ENCODE measurements at places on chromosomes 12 and 14. TPM values are rescaled to one million over a fixed set of nuclear protein-coding genes. Genes with fewer than 3 reads are reported as not detected.
A peak's percentile ranks its signal among the peaks of the same experiment; 100 is the strongest.

- DNase-seq: no peak
Observed at GRCh38 chr14:99004112-99004511, 267.9 kb downstream of the BCL11B start.

GRCh38 chr12:30384976-30385375 lies 310.7 kb downstream of the IPO8 start:
- DNase-seq: no peak

DNA sequence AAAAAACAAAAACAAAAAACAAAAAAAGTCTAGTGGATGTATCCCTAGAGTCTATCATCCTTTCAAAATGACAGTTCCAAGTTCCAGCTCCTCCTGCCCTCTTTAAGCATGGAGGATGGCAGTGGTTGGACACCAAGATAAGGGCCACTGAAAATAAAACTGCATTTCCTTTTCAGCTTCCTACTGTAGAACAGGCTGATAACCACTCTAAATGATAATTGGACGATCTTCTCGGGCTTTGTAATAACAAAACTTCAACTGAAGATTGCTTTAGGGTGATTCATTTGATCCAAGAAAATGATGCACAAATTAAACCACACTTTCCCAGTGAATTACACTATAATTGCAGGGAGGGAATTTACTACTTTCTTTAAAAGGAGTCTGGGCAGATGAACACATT lies 42.2 kb upstream of the CRACR2A start:
- no peak for DNase-seq

GRCh38 chr14:63928744-63929174 lies 76.0 kb downstream of the SYNE2 start:
- DNase-seq: no peak

DNA sequence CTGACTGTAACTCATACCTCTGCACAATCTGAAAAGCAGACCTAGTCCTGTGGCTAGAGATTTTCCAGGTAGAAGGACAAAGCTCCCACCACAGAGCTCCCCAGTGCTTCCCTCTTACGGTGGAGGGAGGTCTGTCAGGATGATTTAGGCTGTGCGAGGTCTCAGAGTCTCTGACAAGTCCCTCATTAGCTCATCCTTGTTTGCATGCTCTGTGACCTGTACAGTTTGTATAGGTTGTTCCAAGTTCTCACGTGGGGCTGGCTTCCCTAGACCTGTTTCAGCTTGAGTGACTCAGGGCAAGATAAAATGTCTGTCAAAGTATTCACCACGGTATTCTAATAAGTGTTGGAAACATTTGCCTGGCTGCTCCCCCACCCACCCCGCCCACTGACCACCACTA lies 34.8 kb downstream of the ASCL1 start:
- DNase-seq: no peak

DNA sequence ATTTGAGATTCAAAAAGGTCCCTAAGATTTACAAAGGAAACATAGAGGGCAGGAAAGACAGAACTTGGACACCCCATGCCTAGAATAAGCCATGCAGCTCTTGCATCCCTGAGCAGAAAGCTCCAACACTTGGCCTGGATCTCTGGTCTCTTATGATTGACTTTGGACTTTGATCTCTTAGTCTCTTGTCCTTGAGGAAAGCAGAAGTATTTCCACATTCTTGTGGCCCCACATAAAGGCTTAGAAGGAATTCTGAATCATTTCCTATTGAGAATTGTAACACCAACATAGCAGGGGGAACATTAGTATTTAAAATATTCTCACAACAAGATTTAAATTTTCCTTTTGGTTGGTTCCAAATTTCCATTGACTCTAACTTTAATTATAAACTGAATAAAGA lies 283.7 kb upstream of the PRKD1 start:
- no peak for DNase-seq

GRCh38 chr14:55512421-55512820 lies 67.6 kb upstream of the KTN1 start:
- no peak for DNase-seq

GRCh38 chr12:58283553-58283952 lies 342.2 kb downstream of the ATP23 start:
- DNase-seq: no peak

DNA sequence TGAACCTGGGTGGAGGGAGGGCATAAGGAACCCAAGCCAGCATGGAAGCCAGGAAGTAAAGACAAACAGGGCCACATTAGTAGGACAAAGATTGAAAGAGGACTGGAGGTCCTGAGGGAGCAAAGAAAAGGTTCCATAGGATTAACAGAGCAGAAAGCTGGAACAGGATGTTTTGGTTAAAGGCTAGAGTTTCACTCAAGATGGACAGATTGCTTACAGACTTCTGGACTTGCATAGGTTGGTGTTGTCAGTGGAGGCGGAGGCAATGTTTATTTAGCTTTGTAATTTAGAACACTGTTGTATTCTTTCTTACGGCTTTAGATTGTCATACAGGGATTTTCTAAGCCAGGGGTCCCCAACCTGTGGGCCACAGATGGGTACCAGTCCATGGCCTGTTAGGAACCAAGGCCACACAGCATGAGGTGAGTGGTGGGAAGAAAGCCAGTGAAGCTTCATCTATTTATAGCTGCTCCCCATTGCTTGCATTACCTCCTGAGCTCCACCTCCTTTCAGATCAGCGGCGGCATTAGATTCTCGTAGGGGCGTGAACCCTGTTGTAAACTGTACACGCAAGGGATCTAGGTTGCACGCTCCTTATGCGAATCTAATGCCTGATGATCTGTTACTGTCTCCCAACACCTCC lies 31.3 kb downstream of the ZNF664 start:
- no peak for DNase-seq

- peak; percentile 80 for DNase-seq
Observed at GRCh38 chr12:70543444-70543843, 93.8 kb downstream of the PTPRB start.

GRCh38 chr12:108846290-108846701 lies 11.1 kb downstream of the SSH1 start:
- DNase-seq: no peak

DNA sequence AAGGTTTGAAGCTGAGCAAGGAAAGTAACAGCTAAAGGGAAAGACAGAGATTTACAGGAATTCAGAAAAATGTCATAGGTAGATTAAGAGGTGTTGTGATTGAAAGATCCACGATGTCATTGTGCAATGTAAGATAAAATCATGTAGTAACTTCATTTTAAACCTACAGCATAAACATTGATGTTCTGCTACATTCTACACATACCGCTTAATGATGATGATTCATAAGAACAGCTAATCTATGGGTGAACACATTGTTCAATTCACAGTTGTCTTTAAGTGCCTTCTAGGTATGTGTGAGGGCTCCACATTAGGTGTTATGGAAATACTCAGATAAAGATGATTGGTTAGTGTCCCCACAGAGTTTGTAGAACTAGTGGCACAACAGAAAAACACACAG lies 170.9 kb downstream of the GRIP1 start:
- DNase-seq: no peak

DNA sequence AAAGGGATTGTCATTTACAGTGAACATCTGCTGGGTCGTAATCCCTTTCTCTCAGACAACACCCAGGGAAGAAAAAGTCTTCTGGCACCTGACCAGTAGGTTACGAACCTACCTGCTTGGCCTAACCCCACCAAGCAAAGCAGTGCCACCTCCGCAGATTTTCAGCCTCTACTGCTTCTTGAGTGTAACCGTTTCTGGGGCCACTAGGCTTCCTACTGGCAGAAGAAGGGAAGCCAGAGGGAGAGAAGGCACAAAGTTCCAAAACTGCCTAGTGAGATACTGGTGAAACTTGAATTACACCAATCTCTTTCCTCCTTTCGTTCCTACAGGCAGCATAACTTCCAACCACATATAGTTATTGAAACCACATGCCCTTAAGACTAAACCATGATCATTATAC lies 383.6 kb downstream of the BCAT1 start:
- DNase-seq: no peak

DNA sequence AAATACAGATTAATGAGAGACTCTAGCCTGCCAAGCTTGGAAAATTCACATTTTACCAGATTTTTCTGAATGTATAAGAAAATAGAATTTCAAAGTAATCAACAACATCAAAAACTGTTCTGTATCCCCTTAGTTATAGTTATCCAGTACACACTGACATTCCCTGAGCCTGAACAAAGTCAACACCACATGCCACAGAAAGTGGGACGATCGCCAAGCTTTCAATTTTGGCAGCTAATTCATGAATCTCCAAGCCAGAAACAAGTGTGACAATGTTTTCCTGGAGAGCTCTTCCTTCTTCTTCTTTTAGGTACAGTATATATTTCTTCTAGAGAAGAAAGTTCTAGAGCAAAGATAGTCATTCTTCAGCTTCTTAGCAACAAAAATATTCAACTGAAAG lies 290.2 kb downstream of the PRKD1 start:
- peak; percentile 67 for DNase-seq

GRCh38 chr12:2977776-2978175 lies 18.6 kb downstream of the TEAD4 start:
- no peak for DNase-seq

DNA sequence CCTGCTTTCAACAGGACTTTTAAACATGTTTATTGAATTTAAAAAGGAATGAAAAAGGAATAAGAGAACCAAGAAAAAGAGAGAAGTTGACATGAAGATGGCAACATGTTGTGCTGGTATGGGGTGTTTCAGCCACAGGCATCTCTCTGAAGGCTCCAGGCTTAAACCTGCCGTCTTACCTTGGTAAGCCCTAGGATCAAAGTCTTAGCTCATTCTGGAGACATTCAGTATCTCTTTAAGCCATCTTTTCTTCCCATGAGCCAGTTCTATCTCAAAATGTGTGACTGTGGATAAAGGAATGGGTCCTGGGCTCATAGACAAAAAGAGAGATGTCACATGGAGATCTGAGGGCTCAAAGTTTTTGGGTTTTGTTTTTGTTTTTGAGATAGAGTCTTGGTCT lies 1.6 kb upstream of the TFCP2 start:
- DNase-seq: no peak

DNA sequence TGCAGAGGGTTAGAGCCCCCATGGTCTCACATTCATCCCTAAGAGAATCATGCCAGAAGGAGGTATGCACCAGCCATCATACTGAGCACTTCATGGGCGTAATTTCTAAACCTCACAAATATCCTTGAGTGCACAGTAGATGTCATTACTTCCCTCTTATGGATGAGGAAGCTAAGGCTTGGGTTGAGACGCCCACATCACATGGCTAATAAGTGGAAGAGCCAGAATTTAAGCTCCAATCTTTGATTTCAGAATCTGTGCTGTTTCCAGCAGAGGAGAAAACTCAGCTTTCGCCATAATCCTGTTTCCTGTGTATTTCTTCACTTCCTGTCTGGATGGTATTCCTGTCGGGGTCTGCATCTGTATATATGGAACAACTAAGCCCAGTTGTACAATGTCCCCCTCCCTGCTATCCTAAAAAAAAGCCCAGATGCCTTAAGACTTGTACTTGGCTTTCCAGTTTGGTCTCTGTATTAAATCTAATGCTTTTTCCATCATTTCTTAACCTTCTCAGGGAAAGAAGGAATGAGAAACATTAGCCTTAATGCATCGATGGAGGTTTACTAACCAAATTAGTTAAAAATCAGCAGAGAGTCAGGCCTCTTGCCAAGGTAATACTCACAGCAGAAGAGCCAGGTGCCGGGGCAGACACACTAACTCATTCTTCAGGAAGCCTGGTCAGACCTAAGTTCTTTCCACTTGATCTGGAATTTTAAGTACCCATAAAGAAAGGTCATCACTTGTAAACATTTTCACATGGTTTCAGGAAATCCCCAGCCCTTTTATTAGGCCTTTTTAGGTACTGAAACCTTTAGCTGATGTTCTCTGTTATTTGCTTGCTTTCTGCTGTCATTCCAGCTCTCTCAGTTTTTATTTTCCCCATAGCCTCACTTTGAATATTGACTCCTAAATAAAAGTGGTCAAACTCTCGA lies 5.3 kb downstream of the ISCU start:
- DNase-seq: no peak

Gene C3AR1
- 1.8 TPM for total RNA-seq

Gene GYS2
- total RNA-seq: not detected

Gene ITGA7
- total RNA-seq: 0.88 TPM

Gene BATF
- total RNA-seq: not detected

Gene TMEM253
- total RNA-seq: 0.47 TPM

Gene MYF6
- total RNA-seq: not detected

Gene GPRC5D
- total RNA-seq: not detected

Gene TDRD9
- total RNA-seq: not detected

Gene CATSPERB
- total RNA-seq: not detected

Gene SLC6A12
- total RNA-seq: not detected

Gene MANSC1
- 0.39 TPM for total RNA-seq

Gene TAS2R19
- 0.21 TPM for total RNA-seq

Measured in H4 (cell line).